Activated T-helper 2 cell treated with anti-CD3 and anti-CD28 coated beads, Interferon-gamma antibody, Interleukin-2, Interleukin-4, amounts not matched to agents 10 μg/mL and 5 μg/mL and 100 μg/mL, durations not matched to agents 14 hours and 24 hours and 36 hours (primary cell): ENCODE measurements at places on chromosomes 5 and 9. TPM values are rescaled to one million over a fixed set of nuclear protein-coding genes. Genes with fewer than 3 reads are reported as not detected.
A peak's percentile ranks its signal among the peaks of the same experiment; 100 is the strongest.

GRCh38 chr5:36667824-36668223, 61.4 kb downstream of the SLC1A3 start:
- no peak for DNase-seq

The IQGAP2 gene
- total RNA-seq: 28.3 and 29.5 TPM in 2 replicates

The ACTBL2 gene
- not detected in 2 replicates for total RNA-seq

GRCh38 chr5:4078544-4078943, 482.9 kb downstream of the IRX1 start:
- DNase-seq: no peak

The DEPDC1B gene
- 22.2 and 25.1 TPM in 2 replicates for total RNA-seq

DNA sequence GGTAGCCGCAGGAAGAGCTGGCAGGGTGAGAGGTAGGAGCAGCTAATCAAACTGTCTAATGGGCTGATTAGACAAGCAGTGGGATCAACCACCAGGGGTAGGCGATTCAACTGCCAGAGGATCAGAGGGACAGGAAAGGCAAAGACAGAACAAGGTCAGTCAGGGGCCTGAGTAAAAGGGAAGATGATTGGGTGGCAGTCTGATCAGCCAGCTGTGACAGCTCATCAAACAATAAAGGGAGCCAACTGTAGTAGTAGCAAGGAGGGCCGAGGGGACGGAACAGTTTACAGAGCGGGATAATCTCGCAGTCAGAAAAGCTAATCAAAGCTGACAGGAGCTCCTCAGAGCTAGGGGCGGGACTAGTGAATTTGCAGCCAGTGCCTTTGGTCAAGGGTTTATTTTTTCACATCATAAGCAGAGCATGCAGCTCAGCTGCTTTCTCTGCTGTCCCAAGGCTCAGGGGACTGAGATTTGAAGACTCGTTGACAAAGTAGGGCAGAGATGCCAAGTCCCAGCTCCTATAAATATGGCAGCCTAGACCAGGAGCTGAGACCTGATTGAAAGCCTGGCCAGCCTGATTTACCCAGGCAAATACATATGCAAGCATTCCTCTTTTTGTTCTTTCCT, 418.2 kb downstream of the GABRG2 start:
- DNase-seq: no peak

The TAF1L gene
- total RNA-seq: not detected in 2 replicates

GRCh38 chr5:71681296-71681695, 37.8 kb upstream of the CARTPT start:
- DNase-seq: no peak

GRCh38 chr5:179762079-179762780, 29.6 kb downstream of the MAML1 start:
- DNase-seq: peak; percentile 45

DNA sequence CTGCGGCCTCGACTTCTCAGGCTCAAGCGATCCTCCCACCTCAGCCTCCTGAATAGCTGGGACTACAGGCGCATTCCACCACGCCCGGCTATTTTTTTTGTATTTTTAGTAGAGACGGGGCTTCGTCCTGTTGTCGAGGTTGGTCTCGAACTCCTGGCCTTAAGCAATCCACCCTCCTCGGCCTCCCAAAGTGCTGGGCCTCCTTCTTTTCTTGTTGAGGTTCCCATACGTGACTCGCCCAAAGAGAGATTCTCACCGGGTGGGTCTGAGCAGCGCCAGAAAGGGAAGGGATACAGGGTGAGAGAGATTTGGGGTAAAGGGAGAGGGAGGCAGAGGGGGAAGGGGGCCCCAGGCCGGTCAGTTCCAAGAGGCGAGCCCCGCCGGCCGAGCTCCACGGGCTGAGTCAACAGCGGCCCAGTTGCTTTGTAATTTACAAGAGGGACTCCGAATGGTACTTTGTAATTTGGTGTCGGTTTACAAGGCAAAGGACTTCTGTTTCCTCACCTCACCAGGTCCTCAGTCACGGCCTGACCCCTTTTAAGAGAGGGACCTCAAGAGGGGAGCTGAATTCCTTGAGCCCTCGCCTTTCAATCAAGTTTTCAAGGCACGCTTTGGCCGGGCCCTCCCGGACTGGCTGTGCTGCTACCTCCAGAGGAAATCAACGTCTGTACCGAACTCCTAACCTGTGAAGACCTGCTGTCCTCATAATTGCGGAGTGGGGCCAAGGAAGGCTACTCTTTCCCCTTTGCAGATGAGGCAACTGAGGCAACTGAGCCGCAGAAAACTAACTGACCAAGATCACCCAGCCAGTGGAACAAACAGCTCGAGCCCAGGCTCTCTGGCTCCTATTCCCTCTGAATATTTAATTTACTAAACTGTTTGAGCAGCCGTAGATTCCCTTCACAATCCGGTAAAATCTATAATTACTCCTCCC, 3.3 kb upstream of the DMRT2 start:
- DNase-seq: no peak

The ANKRD18B gene
- total RNA-seq: 1.6 and 2.6 TPM in 2 replicates

DNA sequence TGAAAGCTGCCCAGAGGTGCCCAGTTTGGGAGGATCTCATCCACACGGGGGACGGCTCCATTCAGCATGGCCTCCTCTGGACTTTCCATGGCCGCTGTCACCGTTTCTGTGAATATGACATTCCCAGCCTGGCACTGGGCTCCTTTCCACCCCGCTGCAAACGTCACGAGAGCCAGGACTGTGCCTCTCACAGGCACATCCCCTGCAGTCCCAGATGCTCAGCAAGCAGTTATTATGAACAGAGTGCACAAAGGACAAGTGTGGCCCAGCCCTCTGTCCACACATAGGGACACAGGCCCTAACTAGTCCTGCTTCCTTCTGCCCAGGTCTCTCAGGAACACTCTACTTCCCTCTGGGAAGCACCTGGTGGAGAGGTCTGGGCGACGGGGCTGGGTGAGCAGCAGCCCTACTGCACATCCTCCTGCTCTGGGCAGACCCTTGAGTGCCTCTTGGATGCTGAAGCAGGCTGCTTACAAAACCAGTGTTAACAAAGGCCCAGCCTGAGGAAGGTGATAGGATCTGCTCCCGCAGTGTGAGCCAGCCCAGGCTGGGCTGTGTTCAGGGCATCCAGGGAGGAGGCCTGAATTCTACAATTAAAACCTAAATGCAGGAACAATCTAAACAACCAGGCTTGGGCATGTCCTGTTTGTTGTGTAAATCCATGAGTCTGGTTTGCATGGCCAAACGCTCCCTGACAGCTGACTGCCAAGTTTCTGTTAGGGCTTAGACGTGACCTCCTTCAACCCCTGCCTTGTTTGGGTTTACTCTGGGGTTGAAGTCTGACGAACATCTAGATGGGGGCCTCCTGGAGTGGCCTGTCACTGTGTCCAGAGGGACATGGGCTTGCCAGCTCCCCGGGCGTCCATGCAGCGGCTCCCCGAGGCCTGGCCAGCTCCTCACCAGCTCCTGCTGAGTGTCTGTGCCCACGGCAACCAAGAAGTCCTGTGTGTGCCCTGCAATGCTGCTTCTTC, 269.8 kb downstream of the GADD45G start:
- DNase-seq: no peak

The RANBP3L gene
- total RNA-seq: not detected in 2 replicates

DNA sequence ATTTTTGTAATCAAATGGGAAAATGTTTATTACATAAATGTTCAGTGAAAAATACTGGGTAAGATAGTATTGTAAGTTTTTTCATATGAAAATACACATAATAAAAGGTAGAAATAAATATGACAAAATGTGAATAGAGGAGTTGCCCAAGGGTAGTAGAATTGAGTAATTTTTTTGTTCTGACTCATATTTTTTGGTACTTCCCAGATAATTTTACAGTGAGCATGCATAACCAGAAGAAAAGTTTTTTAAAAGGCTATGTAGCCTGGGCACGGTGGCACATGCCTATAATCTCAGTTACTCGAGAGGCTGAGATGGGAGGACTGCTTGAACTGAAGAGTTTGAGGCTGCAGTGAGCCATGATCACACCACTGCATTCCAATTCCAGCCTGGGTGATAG, 116.9 kb downstream of the PIP5K1B start:
- no peak for DNase-seq

DNA sequence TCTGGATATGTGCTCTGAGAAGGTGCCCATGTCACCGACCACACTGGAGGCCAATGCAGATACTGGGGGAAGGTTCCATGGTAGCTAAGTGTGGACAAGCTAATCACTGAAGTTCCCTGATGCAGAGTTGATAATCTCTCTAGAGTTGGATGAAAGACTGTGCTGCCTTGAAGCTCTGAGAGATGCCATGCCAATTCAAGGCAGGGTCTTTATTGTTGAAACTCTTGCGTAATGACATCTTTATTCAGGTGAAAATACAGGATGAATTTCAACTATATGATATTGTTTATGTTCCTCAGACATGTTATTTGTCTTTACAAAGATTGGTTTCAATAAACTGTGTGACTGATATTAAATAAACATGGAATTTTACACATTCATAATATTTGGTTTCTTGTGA, 167.6 kb upstream of the TMEM161B start:
- DNase-seq: no peak

The SIT1 gene
- total RNA-seq: 90.2 and 92.1 TPM in 2 replicates

GRCh38 chr5:11955331-11955730, 51.1 kb upstream of the CTNND2 start:
- DNase-seq: no peak

GRCh38 chr5:154713615-154714125, 41.5 kb upstream of the LARP1 start:
- DNase-seq: no peak

- no peak for DNase-seq
Observed at GRCh38 chr5:96972599-96973334, 36.9 kb downstream of the LNPEP start.

The TICAM2 gene
- total RNA-seq: 0.85 TPM in 1 of 2 replicates, not detected in the other

GRCh38 chr5:6576861-6577501, 55.9 kb downstream of the NSUN2 start:
- DNase-seq: no peak

The MPDZ gene
- not detected in 2 replicates for total RNA-seq

DNA sequence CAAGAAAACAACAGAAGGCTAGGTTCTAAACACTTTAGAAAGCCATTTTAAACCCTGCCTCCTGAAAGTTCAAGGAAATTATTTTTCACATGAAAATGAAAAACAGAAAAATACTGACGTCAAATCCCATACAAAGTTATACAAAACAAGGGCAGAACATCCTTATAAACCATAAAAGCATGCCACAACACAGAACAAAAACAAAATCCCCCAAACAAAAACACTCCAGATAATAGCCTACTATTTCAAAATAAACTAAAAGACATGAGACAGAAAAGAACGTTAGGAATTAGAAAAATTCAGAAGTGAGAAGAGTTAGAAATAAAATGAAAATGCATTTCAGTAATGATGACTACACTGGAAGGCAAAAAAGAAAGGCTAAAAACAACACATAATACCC, 173.6 kb downstream of the DCP2 start:
- DNase-seq: no peak

DNA sequence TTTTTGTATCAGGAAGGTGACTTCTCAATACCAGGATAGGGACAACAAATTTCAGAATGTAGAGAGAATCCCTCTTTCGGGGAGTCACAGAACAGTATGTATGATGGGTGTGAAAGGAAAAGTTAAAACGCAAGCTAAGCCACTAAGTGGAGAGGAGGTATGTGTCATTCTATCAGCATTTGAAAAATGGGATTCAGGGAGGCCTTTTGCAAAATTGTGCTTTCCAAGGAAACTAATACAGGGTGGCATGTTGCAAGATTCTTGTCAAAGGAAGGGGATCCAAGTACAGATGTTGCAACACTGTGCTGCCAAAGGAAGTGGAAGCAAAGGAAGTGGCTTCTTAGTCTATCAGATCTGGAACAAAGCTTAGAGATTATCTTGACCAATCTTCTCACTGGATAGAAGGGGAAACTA, 12.6 kb upstream of the TNIP1 start:
- DNase-seq: no peak

DNA sequence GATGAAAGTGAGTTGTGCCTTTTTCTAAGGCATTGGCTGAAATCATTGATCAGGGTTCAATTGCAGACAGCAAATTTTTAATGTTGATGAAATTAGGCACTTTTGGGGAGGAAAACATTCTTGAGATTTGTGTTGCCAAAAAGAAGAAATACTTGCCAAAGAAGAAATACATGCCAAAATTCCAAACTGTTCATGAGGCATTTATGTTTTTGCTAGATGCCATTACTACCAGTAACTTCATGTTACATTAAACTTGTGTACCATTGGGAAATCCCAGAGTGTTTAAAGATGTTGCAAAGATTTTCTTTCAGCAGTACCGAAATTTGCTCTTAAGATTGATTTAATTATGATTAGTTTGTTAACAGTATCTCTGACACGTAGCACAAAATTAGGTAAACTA, 7.0 kb downstream of the XRCC4 start:
- DNase-seq: no peak

- DNase-seq: no peak
Observed at GRCh38 chr9:12760758-12761157, 14.1 kb upstream of the LURAP1L start.

DNA sequence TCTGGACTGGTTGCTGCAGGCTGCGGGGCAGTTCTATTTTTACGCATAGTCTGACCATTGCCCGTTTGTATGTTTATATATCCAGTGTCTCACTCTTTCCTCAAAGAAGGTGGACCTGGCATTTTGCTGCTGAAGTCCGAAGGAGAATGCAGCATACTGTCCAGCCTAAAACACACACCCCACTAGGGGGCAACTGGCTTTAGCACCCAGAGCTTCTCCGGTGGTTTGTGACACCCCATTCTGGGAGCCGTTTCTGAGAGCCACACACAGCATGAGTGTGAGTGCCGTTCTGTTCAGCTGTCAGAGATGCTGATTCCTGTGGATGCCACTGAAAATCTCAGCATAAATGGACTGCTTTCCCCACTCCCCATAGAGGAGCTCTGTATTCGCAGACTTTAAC, 290.5 kb upstream of the TAS2R1 start:
- no peak for DNase-seq

The IL3 gene
- total RNA-seq: 140 and 142 TPM in 2 replicates

The LCN12 gene
- 2.0 and 2.1 TPM in 2 replicates for total RNA-seq

The CDX1 gene
- not detected in 2 replicates for total RNA-seq
